Epithelial cell of esophagus (primary cell): ENCODE measurements at places on chromosomes 5 and 9.

DNA sequence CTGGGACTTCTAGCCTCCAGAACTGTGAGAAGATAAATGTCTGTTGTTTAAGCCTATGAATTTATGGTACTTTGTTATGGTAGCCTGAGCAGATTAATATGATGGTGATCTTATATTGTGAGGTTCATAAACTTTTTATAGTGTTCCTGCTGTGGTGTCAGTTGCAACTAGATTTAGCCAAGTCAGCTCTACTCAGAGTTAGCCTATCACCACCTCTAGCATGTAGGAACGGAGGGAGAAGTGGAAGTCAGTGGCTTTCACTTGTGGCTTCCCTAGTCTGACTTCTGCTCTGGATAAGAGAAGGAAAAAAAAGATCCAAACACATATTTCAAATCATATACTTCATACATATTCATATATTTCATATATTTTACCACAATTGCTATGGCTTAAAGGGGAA lies 6.6 kb downstream of the POC5 start:
- no peak for DNase-seq

DNA sequence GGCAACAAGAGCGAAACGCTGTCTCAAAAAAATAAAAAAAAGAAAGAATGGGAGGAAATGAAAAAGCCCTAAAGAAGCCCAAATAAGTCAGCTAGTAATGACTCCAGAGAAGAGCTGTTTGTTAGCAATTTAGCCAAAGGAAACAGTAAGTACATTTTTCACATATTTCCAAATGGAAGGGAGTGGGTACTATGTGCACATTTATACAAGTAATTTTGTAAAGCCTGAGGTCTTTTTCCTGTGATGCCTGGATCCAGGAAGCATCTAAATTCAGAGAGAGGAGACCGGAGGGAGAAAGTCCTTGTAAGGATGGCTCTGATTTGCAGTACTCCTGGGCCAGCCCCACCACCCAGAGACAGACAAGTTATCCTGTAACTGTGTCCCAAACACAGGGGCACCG lies 14.7 kb downstream of the FBP1 start:
- DNase-seq, result no peak

GRCh38 chr9:115640887-115641286 lies 512.7 kb upstream of the PAPPA start:
- peak; percentile 77 for DNase-seq

DNA sequence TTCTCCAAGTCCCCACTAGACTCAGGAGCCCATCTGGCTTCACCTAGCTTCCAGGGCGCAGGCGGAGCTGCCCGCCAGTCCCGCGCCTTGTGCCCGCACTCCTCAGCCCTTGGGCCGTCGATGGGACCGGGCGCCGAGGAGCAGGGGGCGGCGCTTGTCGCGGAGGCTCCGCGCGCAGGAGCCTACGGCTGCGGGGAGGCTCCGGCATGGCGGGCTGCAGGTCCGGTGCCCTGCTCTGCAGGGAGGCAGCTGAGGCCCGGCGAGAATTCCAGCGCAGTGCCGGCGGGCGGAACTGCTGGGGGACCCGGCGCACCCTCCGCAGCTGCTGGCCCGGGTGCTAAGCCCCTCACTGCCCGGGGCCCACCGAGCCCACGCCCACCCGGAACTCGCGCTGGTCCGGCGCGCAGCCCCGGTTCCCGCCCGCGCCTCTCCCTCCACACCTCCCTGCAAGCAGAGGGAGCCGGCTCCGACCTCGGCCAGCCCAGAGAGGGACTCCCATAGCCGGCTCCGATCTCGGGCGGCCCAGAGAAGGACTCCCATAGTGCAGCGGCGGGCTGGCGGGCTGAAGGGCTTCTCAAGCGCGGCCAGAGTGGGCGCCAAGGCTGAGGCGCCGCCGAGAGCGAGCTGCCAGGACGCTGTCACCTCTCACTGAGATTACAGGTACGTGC lies 78.1 kb upstream of the PJA2 start:
- no peak for DNase-seq

- no peak for DNase-seq
Observed at GRCh38 chr9:5113994-5114748, 71.3 kb downstream of the INSL6 start.

GRCh38 chr5:125180231-125180829 lies 433.9 kb upstream of the ZNF608 start:
- peak; percentile 41 for DNase-seq

GRCh38 chr5:137245438-137245837 lies 253.7 kb downstream of the SPOCK1 start:
- no peak for DNase-seq

- no peak for DNase-seq
Observed at GRCh38 chr5:65913519-65913918, 12.9 kb upstream of the ERBIN start.

DNA sequence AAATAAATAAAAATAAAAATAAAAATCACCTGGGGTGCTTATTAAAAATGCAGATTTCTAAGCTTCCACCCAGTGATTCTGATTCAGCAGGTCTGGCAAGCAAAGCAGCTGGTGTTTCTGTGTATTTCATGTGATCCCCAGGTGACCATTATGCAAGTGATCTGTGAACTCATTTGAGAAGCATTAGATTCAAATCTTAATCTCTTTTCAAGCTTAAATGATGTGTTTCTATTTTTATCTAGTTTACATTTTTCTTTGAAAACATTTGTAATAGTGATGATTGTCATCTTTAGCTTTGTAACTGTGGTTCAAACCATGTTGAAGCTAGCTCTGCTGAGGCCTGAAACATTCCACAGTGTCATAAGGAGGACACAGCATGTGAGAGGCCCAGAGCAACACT lies 804.8 kb upstream of the ZNF608 start:
- DNase-seq, result no peak

- DNase-seq, result no peak
Observed at GRCh38 chr5:1912951-1913565, 30.3 kb upstream of the IRX4 start.

- no peak for DNase-seq
Observed at GRCh38 chr5:32625547-32625946, 40.2 kb downstream of the SUB1 start.

- no peak for DNase-seq
Observed at GRCh38 chr5:172906888-172907287, 52.3 kb upstream of the RPL26L1 start.

DNA sequence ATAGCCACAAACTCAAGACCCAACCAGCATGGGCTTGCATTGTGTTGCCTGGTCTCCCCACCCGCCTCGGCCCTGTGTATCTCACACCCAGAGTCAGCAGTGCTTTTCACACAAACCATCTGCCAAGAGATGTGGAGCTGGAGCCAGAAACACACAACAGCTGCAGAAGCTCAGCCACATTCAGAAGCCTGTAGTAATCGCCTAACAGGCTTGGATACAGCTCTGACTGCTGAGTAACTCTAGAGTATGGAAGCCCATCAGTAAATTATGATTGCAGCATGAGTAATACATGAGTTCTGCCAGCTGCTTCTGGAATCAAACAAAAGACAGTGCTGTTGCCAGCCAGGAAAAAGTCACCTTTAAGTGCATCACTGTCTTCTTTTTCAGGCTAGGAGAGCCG lies 16.0 kb downstream of the TEK start:
- peak; percentile 96 for DNase-seq

- no peak for DNase-seq
Observed at GRCh38 chr5:159030357-159030756, 69.4 kb downstream of the EBF1 start.

DNA sequence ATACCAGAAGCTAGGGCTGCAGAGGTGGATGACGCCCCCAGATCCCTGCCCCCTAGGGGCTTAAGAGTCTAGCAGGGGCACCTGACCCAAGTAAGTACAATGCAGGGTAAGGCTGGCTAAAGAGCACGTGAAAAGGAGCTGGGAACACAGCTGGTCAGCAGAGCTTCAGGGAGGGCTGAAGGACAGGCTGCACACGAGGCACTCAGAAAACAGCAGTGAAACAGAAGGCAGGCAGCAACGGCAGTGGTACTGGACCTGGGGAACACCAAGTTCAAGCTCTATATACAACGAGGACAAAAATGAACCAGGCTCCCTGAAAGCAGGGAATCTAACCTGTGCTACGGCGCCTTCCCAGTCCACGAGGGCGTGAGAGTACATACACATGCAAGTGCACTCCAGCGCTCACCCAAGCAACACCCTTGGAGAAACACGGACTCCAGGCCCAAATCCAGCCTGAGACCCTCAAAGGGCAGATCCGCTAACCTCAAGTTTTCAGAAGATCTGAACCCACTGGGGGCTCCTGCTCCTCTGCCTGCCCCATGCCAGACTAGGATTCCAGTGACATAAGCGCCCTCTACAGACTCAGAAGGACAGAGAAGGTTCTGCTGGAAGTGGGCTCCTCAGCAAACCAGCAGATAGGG lies 57.4 kb downstream of the PSMB7 start:
- DNase-seq, result no peak

DNA sequence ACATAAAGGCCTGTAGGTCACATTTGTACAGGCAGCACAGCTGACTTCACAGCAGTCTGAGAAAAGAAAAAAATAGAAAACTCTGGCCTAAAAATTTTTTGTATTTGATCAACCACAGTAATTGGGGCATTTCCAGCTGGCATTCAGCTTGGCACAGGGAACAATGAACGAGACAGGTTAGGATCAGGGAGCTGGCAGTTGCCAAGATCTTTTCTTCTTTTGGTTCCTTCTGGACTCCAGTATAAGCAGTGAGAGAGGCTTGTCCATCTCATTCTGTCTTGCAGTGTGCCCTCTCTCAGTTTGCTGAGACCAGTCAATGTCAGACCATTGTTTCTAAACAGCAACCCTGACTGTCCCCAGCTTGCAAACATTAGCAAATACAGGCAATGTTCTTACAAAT lies 601.1 kb downstream of the TLR4 start:
- no peak for DNase-seq
